ENCODE measurements at places on chromosomes 2 and 18.
A peak's percentile ranks its signal among the peaks of the same experiment; 100 is the strongest.

DNA sequence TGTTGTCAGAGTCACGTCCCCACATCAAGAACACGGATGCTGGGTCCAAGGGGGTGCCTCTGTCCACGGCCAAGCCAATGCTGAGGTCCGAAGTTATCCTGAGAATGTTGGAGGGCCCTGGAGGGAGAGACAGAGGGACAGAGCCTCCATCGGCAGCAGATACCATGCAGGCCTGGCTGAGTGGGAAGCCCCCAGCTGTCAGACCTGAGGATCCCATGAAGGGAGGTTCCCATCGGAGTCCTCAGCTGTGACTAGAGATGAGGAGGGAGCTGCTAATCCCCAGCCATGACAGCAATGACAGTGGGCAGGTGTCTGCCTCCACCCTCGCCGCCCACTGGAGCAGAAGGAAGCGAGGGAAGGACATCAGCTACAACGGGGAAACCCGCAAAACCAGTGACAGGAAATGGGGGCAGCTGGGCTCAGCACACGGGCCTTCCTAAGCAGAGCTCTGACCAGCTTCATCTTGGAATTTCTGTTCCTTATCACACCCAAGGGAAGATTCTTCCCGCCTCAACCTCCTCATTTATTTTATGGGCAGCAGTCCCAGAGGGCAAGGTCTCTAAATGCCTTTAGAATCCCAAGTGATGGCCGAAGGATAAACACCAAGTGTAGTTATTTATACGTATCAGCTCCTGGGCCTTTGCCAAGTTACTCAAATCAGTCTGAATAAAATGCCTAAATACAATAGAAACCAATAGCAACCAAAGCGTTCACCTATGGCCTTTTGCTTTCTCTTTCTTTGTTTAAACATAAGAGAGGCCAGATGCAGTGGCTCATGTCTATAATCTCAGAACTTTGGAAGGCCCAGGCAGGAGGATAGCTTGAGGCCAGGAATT, 32.2 kb downstream of the FAM178B start:
- DNase-seq, result no peak

- DNase-seq, result no peak
Observed at GRCh38 chr2:68134554-68134953, 23.1 kb upstream of the PNO1 start.

DNA sequence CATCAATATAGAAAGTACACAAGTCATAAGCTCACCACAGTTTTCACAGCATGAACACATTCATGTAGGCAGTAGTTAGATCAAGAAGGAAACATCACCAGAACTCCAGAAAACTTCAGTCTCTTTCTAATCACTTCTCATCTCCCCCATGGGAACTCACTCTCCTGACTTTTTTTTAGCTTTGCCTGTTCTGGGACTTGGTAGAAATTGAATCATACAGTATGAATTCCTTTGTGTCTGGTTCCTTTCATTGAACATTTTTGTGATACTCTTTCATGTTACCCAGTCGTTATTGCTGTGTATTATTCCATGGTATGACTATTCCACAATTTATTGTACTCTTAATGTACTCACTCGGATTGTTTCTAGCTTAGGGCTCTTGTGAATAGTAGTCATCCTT, 160.2 kb downstream of the TAF4B start:
- DNase-seq, result no peak

DNA sequence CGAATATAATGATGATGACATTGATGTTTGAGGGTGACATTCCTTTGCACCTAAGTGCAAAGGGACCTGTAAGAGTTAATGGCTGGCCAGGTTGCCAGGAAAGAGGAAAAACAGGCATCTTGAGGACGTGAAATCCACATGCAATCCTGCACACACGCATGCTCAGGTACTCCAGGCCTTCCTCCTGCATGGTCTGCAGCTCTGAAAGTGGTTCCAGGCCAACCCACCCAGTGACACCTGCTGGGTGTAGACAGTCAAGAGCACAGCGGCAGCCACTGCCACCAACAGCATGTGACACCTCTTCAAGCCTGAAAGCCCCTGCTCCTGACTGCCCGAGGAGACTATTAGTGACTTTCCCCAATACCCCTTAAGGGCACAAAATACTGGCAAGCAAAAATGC, 101.6 kb downstream of the PIEZO2 start:
- DNase-seq, result no peak

GRCh38 chr2:68885811-68886075, 14.5 kb upstream of the BMP10 start:
- DNase-seq, result no peak

- DNase-seq, result no peak
Observed at GRCh38 chr2:37869771-37870170, 55.3 kb upstream of the RMDN2 start.

DNA sequence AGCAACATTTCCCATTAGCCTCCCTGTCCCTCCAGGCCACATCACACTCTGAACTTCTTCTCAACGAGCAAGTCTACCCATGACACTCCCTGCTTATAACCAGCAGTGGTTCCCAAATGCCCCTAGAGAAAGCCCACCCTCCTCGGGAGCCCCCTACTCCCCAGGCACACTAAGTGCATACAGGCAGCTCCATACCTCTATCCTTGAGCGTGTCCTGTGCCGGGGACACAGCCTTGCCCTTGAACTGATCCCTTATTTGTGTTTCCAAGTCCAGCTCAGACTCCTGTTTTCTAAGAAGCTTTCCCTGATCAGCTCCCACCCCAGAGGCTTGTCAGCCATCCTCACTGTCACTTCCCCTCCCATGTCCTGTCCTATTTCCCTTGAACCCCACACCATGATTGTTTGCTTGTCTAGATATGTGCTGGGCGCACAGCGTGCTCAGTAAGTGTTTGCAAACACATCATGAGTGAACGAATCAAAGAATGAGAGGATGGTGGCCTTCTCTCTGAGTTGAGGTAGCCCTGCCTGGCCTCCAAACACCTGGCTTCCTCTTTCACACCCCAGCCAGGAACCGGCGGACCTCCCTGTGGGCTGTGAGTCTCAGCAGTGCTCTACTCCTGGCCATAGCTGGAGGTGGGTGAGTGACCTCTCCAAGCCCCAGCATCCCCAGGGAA, 2.1 kb downstream of the TEX51 start:
- no peak for DNase-seq

DNA sequence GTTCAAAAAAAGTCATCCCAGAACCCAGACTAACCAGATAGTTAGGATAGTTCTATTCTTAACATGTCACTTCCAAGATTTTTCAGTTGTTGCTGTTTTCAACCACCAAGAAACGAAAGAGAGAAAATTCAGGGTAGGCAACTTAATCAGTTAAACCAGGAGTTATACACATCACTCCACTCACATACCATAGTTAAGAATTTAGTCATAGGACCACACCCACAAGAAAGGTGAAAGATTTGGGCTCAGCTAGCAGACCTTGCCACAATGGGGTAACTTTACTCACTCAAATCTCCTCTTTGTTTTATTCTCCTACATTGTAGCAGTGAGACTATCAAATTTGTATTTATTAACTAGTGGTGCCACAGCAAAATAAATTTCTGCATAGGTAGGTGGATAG, 473.6 kb downstream of the NUP35 start:
- DNase-seq, result no peak

DNA sequence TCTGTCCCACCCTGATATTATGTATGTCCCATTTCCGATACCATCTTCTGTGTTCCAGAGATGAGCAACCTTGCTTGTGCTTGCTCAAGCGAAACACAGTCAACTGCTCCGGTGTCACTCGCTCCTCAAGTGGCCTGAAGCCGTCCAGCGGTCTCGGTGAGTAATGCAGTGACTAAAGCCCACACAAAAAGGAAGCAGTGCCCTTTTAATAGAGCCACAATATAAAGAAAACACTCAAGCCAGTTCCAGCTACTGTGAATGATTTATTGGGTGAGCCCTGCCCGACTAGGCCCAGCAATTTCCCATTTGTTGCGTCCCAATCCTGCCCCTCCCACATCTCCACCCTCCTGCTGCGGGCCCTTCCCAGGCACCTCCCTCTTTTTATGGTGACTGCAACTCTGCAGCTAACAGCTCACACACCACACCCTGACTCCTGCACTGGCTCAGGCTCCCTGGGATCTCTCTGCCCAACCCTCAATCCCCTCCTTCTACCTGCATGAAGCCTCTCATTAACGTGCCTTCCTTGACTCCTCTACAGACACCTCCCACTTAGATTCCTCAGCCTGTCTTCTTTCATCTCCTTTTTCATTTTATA, 44.2 kb upstream of the DSC1 start:
- DNase-seq, result no peak

- no peak for DNase-seq
Observed at GRCh38 chr18:26307161-26307773, 81.0 kb downstream of the TAF4B start.

DNA sequence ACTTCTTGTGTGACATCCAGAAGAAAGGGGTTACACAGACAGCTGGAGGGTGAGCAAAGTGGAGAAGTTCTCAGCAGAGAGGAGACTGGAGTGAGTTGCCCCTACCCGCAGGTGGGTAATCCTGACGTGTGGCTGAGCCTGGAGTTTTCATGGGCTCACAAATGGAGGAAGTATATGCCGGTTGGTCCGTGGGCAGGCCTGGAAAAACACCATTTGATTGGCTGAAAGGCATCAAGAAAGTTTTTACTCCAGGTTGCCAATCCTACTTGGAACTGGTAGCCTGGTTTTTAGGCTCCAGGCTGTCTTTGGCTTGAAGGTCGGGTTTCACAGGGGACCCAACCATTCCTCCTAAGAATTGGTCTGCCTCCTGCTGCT, 1177.4 kb upstream of the LRRTM1 start:
- DNase-seq, result no peak

DNA sequence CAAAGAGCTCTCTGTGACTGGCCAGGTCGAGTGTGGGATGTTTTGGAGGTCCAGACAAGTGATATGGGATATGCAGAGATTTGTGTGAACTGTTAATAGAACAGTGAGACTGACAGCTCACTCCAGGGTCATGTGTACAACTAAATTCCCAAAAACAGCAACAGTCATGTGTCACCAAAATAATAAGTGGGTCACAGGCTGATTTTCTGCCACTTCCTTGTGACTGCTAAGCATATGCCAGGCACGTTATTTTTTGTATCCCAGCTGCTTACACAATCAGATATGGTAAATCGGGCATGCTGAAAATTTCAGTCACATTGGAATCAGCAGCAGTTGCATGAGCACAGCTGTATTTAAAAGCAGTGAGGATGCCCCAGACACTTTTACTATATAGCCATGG, 198.7 kb downstream of the PTGR3 start:
- no peak for DNase-seq

GRCh38 chr2:237717366-237718276, 81.0 kb upstream of the RBM44 start:
- DNase-seq, result no peak

DNA sequence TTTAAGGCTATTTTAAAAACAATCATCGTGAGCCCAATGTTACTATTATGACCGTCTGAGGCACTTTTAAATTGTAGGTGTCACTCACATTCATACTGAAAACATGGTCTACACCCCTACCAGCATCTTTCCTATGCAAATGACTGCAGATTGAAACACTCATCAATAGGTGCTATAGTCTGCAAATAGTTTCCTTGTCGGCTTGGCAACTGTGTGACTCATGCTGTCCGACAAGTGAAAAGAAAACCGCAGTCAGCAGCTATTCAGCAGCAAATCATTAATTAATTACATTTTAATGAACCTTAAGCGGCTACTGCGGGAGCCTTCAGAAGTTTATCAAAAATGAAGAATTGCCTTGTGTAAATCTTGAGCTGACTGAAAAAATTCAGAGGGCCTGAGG, 134.4 kb downstream of the FIGN start:
- no peak for DNase-seq

GRCh38 chr18:66553824-66554223, 50.1 kb downstream of the CDH19 start:
- no peak for DNase-seq

- DNase-seq, result no peak
Observed at GRCh38 chr2:158610059-158610458, 153.3 kb downstream of the PKP4 start.

- no peak for DNase-seq
Observed at GRCh38 chr18:73316513-73316912, 448.7 kb upstream of the NETO1 start.

- peak; percentile 12 for DNase-seq
Observed at GRCh38 chr2:202035089-202035940, 1.7 kb downstream of the FZD7 start.

- no peak for DNase-seq
Observed at GRCh38 chr2:25894135-25894830, 16.0 kb upstream of the ASXL2 start.

GRCh38 chr2:69163109-69163508, 150.1 kb downstream of the ANTXR1 start:
- no peak for DNase-seq

DNA sequence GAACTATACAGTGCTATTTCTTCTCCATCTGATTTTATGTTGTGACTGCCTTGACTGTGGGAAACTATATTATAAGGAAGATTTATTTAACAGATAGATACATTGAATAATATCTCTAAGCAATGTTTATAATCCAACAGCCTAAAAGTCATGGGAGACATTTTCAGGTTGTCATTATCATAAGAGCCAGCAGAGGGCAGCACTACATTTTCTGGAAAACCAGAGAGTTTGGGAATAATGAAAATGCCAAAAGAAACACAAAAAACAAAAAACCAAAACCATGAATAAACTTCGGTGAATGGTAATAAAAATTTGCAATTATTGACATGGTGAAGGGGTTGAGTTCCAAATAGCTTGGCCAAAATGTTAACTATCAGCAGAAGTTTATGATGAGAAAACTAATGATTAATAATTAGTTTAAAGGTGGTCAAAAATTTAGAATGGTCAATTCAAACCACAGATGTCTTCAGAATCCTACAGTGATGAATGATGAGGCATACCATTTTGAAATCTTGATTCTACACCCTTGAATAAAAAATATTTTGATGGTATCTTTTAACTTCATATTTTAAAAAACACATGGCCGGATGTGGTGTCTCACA, 4.7 kb downstream of the EEF1B2 start:
- DNase-seq, result no peak

- DNase-seq, result no peak
Observed at GRCh38 chr2:128347701-128348539, 29.3 kb upstream of the HS6ST1 start.

DNA sequence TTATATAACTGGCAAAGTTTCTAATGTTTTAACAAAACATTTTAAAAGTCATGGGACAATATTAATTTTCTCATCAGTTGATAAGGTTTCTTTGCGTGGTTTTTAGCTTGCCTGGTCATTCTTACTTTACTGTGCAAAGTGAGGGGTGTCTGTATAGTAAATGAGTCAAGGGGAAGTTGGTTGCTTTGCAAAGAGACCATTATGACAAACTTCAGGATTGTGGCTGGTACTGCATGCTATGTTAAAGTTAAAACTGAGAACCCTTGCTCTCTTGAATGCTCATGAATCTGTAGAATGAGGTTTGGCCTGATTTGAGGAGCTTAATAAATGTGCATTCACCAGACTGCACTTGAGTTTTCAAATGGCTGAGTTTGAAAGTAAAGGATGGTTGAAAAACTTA, 47.0 kb downstream of the COL4A4 start:
- DNase-seq, result no peak

GRCh38 chr2:224165901-224166319, 126.8 kb upstream of the SERPINE2 start:
- DNase-seq, result no peak

DNA sequence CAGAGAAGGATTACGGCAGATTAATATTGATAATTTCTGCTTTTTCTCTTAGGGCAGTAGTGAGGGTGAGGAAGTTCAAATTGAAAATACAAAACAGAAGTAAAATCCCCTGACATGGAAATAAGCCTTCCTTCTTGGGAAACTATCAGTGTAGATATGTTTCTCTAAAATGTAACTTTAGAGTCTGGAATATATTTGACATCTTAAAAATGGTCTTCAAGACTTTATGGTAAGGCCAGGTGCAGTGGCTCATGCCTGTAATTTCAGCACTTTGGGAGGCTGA, 33.0 kb downstream of the INPP5D start:
- DNase-seq, result no peak

- DNase-seq, result no peak
Observed at GRCh38 chr2:232632904-232633412, 446 bp upstream of the EFHD1 start.
